ENCODE measurements at places on chromosomes 1 and 21.

DNA sequence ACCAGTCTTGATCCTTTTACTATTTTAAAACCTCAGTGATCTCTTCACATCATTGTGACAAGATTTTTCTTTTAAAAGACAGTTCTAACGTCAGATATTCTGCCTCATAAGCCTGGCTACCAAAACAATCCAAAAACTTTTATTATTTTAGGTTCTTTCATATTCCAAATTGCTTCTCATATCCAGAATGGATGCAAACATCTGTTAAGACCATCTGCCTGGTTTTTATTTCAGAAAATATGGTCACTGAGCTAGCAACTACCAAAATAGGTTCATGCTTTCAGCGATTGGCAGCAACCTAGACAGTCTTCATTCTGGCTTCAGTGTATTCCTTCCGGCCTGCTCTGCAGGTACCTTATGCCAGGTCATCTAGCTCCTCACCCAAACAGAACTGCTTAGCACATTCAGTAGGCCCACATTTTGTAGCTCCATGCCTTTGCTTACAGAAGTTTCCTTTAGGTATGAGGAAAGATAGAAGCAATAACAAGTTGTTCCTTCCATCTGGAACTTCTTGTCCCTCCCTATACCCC is 59.0 kb upstream of the CACYBP start:
- DNase-seq = no peak

DNA sequence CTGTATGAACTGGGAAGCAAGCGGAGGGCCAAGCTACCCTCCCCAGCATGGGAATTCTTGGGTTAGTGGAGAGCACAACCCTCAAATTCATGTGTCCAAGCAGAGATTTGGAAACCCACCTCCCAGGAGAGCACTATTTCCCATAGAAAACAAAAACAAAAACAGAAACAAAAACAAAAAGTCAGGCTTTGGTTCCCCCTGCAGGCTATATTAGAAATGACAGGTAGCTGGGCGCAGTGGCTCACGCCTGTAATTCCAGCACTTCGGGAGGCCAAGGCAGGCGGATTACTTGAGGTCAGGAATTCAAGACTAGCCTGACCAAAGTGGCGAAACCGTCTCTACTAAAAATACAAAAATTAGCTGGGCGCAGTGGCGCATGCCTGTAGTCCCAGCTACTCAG is 10.8 kb downstream of the MINDY1 start:
- no peak for DNase-seq

DNA sequence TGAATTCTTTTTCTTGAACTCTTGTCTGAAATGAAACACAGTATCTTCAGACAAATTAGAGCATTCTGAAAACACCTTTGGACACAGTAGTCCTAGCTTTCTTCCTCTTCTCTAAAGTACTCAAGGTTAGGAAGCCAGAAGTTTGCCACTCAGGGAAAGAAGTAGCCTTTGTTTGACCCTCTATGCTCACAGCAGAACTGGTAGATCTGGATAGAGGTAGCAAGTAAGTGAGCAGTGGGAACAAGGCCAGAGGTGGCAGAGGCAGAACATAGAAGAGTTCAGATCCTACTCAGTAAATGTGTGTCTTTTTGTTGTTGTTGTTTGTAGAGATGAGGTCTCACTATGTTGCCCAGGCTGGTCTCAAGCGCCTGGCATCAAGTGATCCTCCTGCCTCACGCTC is 7.4 kb upstream of the PIGR start:
- DNase-seq = no peak

DNA sequence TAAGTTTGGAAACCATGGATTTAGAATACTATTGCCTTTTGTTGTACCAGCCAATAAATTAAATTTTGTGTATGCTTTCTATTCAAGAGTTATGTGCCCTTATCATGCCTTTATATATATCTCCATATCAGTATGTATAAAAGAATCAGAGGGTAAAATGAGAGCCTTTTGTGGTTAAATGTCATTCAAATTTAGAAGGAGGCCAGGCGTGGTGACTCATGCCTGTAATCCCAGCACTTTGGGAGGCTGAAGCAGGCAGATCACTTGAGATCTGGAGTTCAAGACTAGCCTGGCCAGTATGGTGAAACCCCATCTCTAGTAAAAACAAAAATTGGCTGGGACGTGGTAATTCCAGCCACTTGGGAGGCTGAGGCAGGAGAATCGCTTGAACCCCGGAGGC is 88.9 kb downstream of the XPR1 start:
- DNase-seq = no peak

DNA sequence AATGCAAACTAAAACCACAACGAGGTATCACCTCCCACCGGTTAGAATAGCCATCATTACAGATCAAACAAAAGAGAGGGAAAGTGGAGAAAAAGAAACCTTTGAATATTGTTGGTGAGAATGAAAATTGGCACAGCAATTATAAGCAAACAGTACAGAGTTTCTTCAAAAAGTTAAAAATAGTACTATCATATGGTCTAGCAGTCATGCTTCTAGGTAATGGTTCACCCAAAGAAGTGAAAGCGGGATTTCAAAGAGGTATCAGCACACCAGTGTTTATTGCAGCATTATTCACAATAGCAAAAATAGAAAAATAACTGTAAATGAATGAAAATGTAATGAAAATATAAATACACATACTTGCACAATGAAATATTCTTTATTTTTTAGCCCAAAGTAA is 8.2 kb downstream of the OR2T10 start:
- DNase-seq = no peak

DNA sequence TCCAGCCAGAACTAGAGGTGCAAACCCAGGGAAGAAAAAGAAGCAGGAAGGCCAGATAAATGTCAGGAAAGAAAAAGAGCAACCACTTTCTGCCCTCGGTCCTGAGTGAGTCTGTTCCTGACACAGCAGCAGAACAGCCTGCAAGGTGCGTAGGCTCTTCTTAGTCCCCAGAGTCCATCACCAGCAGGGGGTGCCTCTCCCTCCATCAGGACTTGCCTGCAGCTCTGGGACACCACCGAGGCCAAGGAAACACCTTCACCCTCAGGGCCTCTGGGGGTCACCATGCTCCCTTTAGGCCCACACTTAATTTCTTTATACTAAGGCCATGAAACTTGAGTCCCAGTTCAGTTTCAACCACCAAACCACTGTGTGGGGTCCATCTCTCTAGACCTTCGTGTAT is 43.7 kb upstream of the NFASC start:
- no peak for DNase-seq

GRCh38 chr1:33043267-33044092 is 6.8 kb upstream of the AK2 start:
- no peak for DNase-seq

DNA sequence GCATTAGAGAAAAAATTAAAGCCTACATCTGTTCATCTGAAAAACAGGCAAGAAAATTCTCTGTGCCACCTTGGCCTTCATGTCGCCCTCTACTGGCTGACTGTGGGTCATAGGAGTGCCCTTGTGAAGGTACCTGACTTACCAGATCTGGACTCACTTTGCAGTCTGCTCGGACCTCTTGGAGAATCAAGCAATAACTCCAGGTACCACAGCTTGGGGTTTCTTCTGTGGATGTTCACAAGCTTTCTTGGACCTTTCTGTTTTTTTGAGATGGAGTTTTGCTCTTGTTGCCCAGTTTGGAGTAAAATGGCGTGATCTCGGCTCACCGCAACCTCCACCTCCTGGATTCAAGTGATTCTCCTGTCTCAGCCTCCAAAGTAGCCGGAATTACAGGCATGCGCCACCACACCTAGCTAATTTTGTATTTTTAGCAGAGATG is 2.4 kb upstream of the PRAMEF18 start:
- no peak for DNase-seq

- no peak for DNase-seq
Observed at GRCh38 chr1:160342526-160342925, 524 bp downstream of the COPA start.

DNA sequence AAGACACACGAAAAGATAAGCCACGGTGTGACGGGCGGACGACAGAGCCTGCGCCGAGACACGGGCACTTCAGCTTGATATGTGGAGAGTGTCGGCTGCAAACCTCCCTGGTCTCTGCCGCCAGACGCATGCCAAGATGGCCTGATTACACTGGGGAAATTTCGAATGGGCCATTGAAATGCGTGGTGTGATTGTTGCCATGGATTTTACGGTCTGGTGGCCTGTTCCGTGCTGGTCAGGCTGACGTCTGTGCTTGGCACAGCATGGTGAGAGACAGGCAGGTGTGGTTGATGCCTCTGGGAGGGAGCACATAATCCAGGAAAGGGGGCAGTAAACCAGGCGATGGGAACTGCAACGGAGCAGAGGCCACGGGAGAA is 105.6 kb upstream of the TMPRSS2 start:
- DNase-seq = no peak

GRCh38 chr1:93531193-93531592 is 83.3 kb downstream of the FNBP1L start:
- DNase-seq = no peak

DNA sequence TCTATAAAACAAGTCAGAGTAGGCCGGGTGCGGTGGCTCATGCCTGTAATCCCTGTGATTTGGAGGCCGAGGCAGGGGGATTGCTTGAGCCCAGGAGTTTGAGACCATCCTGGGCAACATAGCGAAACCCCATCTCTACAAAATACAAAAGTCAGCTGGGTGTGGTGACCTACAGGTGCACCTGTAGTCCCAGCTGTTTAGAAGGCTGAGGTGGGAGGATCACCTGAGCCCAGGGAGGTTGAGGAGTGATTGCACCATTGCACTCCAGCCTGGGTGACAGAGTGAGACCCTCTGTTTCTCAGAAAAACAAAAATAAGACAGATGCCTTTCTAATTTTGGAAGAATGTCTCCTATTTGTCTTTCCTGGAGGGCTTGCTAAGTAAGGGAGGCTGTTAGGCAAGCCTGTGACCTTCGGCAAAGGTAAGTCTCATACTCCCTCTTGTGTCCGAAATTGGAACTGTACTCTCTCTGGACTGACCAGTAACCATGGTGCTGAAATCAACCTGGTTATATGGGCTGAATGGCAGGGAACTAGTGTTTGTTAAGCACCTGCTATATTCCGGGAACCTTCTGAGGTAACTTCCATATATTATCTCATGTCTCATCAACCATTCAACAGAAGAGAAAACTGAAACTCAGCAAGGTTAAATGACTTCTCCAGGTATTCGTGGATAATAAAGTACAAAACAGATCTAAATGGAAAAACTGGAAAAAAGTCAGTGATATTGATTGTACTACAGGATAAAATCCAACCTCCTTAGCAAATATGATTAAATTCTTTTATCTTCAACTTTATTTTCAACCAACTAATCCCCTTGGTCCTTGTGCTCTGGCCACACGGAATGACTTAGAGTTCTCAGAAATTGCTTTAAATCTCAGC is 11.8 kb upstream of the RAB3B start:
- no peak for DNase-seq

DNA sequence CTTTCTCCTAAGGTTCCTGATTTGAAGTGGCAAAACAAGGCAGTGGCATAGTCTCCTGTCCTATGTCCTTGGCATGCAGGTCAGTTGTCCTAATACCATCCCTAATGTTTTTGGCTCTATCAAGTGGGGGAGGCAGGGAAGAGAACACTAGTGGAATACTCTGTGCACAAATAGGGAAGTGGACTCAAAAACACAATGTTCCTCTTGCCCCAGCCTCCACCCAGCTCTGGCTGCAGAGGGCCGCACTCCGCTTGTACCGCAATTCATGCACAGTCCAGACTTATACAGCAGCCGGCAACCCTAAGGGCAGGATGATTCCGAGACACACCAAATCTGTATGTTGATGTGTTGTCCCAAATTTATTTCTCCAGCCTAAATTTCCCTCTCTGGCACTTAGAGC is 14.5 kb downstream of the PLEKHO1 start:
- DNase-seq = no peak

GRCh38 chr1:169070547-169070946 is 35.9 kb upstream of the ATP1B1 start:
- DNase-seq = no peak

DNA sequence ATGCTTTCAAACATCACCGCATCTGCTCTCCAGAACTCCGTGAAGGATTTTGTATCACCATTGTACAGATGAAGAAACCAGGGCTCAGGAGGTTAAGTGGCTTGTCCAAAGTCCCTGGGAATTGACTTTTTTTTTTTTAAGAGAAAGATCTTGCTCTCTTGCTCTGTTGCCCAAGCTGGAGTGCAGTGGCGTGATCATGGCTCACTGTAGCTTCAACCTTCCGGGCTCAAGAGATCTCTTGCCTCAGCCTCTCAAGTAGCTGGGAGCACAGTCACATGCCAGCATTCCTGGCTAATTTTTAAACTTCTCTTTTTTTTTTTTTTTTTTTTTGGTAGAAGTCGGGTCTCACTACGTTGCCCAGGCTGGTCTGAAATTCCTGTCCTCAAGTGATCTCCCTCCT is 6.9 kb upstream of the TAS1R2 start:
- no peak for DNase-seq

DNA sequence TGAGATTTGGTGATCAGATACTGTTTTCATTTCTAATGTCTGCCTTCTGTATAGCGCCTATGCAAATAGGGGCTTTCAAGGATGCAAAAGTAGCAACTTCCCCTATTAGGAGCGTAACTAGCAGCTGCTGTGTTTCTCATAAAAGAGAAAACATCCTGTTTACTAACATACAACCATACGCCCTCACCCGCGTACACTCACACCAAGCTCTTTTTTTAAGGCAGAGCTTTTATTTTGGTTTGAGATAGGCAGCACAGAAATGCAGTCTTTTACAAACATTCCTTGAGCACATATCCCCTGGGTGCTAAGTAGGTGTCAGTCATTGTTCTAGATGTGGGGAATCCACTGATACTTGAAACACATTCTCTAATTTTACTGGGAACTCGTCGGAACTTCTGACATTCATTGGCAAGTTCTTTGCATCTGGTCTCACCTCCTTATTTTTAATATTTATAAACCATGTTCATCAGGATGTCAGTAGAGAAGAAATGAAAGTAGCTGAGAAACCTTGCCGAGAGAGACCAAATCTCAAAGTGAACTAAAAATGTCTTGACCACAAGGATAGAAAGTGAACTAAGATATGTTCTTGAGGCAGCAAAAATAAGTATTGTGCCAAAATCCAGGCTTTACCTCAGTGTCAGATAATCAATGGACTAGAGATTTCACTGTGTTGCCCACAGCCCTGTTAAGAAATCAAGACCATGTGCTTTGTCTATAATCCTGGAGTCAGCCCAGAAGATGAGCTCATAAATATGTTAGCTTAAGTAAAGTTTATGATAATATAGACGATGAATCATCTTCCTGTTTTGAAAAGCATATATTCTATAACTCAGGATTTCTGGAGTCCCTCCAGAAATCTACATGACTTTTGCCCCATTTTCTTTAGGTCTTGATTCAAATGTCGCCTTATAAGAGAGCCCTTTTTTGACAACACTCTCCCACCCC is 350.9 kb downstream of the ST6GALNAC3 start:
- no peak for DNase-seq

All from RWPE2 (cell line).